Hematopoietic multipotent progenitor cell (in vitro differentiated cells): ENCODE measurements at places on chromosomes 11 and 22. TPM values are rescaled to one million over a fixed set of nuclear protein-coding genes. Genes with fewer than 3 reads are reported as not detected.

GRCh38 chr22:35630387-35630793 lies 13.3 kb upstream of the MB start:
- DNase-seq, result no peak

- no peak for DNase-seq
Measured at GRCh38 chr11:26062660-26063059, 269.3 kb upstream of the ANO3 start.

DNA sequence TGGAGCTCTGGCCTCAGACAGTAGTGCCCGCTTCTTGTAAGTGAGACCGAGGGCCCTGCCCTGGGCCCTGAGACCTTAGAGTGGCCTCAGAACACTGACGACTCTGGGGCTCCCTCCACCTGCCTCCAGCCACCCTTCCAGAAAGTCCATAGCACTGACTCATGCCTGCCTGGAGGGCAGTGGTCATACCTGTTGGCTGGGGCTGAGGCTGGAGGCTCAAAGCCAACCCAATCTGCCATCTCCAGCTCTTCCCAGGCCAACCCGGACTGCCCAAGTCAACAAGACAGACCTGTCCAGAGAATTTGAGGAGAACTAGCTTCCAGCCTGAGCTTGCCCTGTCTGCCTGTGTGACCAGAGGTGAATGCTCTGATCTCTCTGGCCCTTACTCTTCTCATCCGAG lies 66.9 kb upstream of the TTLL12 start:
- DNase-seq, result no peak

GRCh38 chr11:105696000-105696399 lies 86.1 kb downstream of the GRIA4 start:
- DNase-seq, result no peak

DNA sequence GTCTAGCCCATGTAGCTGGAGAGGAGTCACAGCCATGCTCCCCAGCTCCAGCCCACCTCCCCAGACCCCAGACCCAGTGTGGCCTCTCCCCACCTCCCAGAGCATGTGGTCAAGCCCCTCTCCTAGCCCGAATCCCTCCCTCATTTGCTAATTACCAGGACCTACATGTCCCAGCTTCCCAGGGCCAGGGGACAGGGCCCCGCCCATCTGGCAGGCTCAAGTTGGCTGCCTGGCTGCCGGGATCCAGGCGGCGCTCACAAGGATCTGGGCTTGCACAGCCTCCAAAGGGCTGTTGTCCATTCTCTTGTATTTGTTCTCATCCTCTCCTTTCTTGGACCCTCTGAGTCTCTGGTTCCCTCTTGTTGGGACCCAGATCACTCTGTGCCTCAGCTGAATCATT lies 4.6 kb upstream of the MIF start:
- no peak for DNase-seq

GRCh38 chr22:19800761-19801244 lies 40.2 kb downstream of the TBX1 start:
- peak; percentile 29 for DNase-seq

- DNase-seq, result no peak
Measured at GRCh38 chr22:36467042-36467810, 14.2 kb downstream of the TXN2 start.

GRCh38 chr11:79538775-79539174 lies 97.9 kb upstream of the TENM4 start:
- DNase-seq, result no peak

- no peak for DNase-seq
Measured at GRCh38 chr11:17816232-17816931, 81.8 kb downstream of the KCNC1 start.

DNA sequence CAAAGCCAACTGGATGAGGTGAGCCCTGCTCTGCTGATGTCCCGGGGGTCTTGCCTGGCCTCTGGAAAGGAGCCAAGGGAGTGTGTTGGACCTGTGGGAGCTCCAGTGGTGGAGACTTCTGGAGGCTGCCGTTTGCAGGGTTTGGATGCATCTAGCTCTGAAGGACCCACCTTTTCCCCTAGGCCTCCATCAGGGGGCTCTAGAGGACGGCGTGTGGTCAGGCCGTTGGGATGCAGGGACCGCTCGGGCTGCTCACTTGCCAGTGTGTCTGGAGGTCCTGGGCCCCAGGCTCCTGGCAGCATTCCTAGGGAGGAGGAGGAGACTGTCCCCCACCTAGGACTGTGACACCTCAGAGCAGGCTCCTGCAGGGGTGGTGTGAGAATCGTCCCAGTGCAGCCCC lies 58.3 kb downstream of the PRDM11 start:
- DNase-seq, result no peak

- DNase-seq, result no peak
Measured at GRCh38 chr22:44204739-44205515, 24.2 kb downstream of the PARVG start.

DNA sequence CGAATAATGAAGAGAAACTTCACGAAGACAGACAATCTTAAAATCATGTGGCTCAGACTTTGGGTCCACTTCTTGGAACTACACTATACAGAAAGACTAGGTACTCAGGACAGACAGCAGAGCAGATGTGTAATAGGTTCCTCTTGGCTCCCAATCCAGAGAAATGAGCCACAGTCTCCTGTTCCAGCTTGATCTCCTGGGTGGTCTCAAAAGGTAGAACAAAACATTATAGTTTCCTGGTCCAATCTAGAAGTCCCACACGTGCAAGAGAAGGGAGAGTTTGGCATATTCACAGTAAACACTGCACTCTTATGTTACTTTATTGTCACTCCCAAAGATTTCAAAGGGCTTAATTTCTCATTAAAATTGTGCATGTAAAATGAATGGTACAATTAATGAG lies 134.5 kb upstream of the FIBIN start:
- DNase-seq, result no peak

DNA sequence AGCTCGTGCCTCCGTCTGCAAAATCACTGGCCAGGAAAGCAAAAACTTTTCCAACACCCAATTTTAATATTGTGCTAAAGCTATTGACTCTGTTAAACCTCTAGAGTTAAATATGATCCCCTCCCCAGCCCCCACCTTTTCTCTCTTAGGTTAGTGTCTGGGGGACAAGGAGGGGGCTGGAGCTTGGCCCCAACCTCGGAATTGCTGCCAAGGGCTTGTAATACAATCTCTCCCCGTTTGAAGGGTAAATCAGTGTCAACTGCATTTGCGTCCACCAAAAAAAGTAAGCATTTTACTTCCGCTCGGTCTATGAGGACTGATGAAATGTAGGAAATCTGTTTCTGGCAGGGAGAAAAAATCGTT lies at the start of gene GAS2:
GAS2 (plus strand) TSS at position 287 of the 363 bp plus-strand sequence. CDS start 8,259 bp downstream, outside the sequence.
- DNase-seq, result no peak

DNA sequence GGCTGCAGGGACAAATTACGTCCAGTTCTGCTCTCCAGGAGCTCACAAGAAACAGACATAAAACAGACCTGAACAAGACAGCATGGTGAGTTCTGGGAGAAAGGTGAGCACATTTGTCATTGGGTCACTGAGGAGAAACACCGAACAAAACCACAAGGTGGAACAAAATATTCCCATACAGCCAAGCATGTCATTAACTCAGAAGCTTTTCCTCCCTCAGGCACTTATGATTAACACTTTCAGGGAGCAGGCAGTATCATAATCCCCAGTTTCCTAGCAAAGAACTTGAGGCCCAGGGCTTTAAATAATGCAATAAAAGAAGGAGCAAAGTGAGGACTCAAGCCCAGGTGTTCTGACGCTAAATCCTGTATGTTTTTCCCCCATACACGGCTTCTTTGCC lies 43.0 kb downstream of the P4HA3 start:
- no peak for DNase-seq

DNA sequence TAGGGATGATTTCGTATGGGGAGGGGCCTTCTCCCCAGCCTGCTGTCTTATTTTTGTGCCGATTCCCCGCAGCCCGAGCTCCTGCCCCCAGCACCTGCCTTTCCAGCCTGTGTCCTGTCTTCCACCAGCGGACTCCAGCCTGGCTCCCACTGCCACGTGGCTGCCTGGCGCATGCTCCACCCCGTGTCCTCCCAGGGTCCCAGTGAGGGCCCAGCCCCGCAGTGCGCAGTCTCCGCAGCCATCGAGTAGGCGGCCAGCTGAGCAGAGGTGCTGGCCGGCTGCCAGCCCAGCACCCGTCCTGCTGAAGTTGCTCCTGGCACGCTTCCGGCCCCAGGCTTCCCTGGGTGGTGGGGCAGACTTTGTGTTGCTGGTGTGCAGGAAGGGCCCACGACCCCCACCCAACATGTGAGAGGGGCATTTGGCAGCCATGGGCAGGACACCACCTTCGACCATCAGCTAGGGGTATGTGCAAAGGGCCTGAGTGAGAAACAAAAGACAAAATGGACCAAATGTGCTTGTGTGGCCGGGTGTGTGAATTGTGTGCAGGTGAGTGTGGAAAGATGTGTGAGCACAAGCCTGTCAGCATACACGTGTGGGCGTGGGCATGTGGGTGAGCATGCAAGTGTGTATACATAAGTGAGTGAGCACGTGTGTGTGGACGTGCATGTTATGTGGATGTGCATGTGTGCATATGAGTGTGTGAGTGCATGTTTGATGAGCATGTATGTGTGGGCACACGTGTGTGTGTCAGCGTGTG lies 55.9 kb downstream of the RTN4R start:
- no peak for DNase-seq

DNA sequence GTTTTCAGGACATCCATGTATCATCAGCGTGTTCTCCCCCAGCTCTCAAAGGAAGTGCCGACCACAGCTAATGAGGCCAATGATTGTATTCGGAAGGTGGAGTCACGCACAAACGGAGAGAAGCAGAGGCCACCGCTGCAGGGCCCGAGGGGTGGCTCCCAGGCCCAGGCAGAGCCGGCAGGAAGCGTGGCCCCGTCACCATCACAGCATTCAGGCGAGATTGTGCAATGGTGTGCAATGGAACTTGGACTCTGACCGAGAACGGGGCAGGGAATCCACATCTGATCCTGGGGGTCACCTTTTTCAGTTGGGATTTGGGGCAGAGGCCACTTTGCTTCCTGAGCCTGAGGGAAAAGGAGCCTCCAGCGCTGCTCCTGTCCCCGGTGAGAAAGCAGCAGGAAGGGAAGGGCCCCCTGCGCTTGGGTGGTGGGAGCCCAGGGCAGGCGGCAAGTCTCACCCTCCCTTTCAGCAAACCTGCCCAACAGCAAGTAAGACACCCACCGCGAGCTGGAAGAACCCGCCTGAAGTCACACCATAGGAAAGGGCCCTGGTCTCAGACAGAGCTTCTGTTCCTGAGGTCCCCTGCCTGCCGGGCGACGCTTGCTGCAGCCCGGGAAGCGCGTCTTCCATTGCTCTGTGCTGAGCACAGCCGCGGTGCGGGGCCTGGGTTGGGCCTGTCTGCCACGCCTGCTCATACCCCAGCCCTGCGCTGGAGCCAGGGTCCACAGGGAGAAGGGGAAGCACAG lies 1430.7 kb downstream of the BRD1 start:
- DNase-seq, result no peak

Gene MMP11
- total RNA-seq, result 3.2 TPM

Gene XNDC1N
- 12.7 TPM for total RNA-seq

Gene SLC43A3
- total RNA-seq, result 93.7 TPM

Gene OR8D4
- total RNA-seq, result not detected

Gene MUC6
- under 0.01 TPM for total RNA-seq

Gene MB
- total RNA-seq, result not detected

Gene TOP3B
- total RNA-seq, result 39.0 TPM

Gene TRIM64
- not detected for total RNA-seq

Gene CCDC157
- 5.9 TPM for total RNA-seq
